ENCODE measurements at places on chromosomes 1 and 21.

DNA sequence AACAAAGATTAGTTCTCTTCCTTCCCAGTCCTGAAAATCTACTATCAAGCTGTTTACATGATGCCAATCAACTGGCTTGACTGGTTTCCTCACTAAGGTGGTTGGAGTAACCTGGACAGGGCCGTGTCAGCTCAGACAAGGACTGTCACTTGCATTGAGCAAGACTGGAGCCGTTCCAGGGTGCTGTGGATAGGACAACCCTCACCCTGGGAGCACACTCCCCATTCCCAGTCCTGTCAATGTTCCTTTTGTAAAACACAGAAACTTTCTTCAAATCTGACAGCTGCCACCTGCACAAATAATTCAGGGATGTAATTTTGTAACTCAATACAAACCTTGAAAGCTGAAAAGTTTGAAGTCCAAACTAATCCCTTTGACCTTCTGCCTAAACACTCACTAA lies 31.4 kb downstream of the PLPP3 start:
- no peak for DNase-seq

GRCh38 chr21:38042246-38042645 lies 126.0 kb upstream of the KCNJ6 start:
- no peak for DNase-seq

DNA sequence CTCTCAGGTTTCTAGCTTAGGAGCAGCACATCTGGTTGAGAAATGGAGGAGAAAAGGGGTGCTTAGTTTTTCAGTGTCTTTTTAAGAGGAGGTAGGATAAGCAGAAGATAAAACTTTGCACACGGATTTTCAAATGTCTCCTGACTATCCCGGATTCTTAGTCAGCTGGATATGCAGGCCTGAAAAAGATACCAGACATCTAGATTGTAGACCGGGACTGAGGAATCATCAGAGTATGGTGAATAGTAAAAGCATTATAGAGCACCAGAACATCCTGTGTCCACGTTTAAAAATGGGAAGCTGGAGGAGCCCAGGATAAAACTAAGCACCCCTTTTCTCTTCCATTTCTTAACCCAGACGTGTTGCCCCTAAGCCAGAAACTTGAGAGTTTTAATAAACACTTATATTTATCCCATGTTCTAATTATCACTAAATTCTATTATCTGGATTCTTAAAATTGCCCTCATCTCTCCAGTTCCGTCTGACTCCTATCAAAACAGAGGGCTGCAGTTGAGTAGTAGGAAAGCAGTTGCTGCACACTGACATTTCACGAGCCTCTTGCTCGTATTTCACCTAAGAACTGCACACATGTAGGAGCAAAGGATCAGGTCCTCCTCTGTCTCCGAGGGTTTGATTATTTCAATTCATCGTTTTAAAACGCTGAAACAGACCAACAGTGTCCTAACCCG lies 609 bp downstream of the PIGK start:
- DNase-seq: no peak

- DNase-seq: no peak
Measured at GRCh38 chr1:214933375-214933774, 149.2 kb upstream of the KCNK2 start.

GRCh38 chr1:73160759-73161158 lies 878.4 kb upstream of the NEGR1 start:
- DNase-seq: no peak

GRCh38 chr1:208233546-208233945 lies 10.6 kb downstream of the PLXNA2 start:
- no peak for DNase-seq

DNA sequence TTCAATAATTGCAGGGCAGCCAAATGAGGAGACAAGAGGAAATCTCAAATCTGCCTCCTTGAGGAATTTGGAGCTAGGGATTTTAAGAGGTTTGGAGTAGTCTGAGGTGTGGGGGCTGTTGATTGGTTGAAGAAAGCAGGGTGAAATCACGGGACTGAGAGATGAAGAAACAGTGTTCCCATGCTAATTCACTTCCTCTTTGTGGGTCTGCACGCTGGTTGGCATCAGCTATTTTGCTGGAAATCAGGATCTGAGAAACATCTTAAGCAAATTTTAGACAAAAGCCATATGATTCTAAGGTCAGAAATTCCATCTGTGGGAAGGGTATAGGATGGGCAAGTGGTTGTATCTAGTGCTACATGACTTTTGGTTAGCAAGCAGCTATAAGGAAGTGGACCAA lies 107.1 kb upstream of the PAXBP1 start:
- DNase-seq: no peak

DNA sequence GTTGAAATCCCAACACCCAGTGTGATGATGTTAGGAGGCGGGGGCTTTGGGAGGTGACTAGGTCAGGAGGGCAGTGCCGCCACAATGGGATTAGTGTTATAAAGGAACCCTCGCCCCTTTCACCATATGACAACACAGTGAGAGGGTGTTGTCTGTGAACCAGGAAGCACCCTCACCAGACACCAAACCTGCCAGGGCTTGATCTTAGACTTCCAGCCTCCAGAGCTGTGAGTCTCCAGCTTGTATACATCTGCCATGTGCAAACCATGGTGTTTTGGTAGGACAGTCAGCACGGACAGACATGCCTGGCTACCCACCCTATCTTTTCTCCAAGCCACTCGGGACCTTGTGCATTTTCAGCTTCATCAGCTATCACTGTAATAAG lies 4.0 kb downstream of the TRIM11 start:
- no peak for DNase-seq

DNA sequence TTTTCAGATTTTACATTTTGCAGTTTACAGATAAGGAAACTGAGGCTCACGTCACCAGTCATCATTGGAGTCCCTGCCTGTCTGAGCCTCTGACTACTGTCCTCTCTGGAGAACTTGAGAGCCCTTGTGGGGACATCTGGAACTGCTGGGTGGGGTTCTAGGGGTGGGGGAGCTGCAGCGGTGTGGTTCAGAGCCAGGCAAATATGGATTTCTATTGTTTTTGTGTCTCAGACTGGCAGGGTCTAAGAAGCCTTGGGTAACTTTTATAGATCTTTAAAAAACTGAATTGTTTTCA lies 46.9 kb downstream of the IER5 start:
- peak; percentile 28 for DNase-seq

DNA sequence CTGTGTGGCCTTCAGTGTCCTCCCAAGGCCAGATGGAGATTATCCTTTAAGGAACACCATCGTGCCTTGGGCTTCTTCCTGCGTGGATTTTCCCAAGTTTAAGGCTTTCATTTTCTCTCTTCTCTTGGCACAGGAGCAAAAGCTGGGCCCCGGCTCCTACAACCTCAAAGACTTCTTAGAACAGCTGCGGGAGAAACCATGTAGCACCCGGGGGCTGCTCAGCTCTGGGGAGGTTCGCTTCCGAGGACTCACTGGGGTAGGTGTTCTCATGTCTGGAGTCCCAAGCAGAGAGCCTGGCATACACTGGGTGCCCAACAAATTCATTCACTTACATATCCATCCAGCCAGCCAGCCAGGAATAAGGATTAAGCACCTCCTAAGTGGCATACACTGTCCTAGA lies 6.6 kb upstream of the TTC22 start:
- DNase-seq: no peak

GRCh38 chr1:154772606-154773506 lies 97.2 kb downstream of the KCNN3 start:
- DNase-seq: no peak

- no peak for DNase-seq
Measured at GRCh38 chr1:217982331-217983050, 302.6 kb upstream of the RRP15 start.

DNA sequence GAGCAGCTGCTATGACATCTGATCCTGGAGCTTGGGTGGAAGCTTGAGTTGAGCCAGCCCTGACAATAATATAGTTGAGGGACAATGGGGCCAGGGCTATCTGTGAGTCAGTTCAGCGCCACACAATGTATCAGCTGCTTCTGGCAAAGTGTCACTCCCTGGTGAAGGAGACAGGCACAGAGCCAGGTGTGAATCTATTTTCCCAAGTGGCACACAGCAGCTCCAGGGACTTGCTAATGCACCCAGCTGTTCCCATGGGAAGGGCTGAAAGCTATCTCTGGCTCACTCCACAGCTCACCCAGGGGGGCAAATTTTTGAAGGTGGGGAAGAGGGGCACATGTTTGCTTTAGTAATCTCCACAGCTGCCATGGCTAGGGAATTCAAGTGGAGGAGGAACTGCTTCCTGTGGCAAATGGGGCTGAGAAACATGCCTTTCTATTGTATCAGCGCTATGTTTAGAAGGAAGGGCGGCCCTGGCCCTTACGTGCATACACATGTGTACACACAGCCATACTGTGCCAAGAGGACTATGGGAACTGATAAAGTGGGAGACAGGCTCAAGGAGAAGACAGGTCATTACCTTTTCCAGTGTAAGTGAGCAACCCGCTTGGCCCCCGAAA lies 2.2 kb downstream of the CYB5R1 start:
- no peak for DNase-seq

- peak; percentile 53 for DNase-seq
Measured at GRCh38 chr1:152013664-152014237, 20.1 kb upstream of the S100A10 start.

DNA sequence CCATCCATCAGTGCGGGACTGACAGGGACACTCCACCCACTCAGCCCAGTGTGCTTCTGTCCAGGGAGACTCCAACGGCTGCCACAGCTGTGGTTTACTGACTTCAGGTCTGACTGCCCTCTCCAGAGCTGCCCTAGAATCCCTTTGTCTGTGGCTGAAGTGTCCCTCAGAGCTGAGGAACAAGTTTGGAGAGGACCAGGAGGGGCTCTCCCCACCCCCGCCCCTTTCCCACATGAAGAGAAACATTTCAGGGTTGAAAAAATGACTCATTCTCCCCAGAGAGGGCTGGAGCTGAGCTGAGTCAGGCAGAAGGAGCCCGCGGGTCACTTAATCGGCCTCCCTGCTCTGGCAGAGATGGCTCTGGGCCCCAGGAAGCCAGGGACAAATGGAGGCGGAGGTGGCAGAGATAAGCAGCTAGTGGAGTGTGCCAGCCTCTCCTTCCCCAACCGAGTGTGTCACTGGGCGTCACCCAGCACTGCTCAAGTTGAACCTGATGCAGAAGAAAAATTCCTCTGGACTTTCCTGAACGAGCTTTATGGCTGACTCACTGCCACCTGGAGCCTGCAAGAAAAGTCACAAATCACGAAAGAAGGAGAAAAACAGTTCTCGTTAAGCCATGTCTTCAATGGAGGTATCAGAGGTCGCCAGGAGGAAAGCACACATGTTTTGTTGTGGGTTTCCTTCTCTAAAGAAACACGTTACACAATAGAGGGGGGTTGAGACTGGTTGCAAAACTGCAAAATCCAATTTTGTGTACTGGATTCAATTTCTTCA lies 34.3 kb upstream of the ECE1 start:
- DNase-seq: peak; percentile 68

DNA sequence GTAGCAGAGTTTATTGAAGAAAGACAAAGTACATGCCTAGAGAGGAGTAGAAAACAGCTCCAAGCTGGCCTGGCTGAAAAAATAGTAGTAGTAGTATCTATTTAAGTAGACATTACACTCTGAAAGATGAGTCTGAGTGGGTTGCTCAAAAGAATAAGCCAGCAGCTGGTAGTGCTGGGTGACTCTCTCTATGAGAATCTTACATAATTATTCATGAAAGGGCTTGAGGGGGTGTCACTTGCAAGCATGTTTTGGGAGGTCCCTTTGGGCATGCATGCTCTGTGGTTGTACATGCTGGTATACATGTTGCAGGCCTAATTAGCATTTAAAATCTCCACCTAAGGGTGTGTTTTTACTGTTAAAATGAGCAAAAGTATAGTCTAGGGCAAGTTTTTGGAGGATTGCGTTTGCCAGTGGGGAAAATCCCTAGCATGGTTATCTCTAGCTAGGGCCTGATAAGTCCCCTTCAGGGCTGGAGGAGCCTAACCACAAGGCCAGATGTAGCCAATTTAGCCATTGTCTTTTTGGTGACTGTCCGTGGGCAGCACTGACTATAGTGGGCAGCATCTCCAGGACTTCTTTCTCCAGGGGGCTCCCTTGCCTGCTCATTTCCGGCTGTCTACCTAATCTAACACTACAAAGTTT lies 11.0 kb upstream of the FCGR2A start:
- no peak for DNase-seq

GRCh38 chr1:212401838-212402582 lies 12.7 kb downstream of the PACC1 start:
- DNase-seq: no peak

DNA sequence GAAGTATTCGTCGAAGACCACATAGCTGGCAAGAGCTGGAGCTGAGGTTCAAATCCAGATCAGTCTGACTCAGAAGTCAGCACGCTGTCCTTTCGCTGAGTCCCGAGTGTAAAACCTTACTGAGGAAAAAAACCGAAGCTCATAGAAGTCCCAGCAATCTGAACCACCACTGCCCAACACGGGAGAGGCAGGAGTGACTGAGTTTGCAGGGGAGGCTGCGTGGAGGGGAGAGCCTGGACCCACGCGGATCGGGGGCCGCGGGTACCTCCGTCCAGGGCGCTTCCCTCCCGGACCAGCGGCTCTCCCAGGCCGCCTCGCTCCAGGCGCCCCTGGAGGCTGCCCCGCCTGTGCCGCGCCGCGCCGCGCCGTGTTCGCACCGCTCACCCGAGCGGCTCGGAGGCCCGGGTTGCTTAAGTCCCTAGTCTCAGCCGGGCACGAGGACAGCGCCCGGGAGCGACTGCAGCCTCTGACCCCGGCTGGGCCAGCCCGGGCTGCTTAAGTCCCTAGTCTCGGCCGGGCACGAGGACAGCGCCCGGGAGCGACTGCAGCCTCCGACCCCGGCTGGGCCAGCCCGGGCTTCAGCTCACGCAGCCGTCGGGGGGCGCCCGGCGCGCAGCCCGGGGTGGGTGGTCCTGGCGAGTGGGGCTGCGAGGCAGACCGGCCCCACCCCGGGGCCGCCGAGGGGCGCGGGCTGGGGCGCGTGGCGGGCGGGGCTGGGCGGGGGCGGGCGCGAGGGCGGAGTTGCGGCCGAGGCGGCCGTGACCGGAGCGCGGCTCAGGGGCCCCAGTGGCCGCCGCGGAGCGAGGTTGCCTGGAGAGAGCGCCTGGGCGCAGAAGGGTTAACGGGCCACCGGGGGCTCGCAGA lies at the start of gene ADAMTSL4:
ADAMTSL4 (plus strand) TSS at position 777 of the 864 bp plus-strand sequence. CDS start 2,881 bp downstream, outside the sequence.
- peak; percentile 33 for DNase-seq

GRCh38 chr1:113628997-113629396 lies 130.3 kb downstream of the PHTF1 start:
- DNase-seq: no peak

All from activated CD4-positive, alpha-beta T cell treated with anti-CD3 and anti-CD28 coated beads, Interleukin-2, Interleukin-4, amounts not matched to agents 100 ng/mL and 50 ng/mL, durations not matched to agents 16 hours and 8 hours (primary cell).